ENCODE measurements at places on chromosomes 12 and 14.

- DNase-seq: no peak
Observed at GRCh38 chr14:74459289-74459946, 33.4 kb upstream of the SYNDIG1L start.

DNA sequence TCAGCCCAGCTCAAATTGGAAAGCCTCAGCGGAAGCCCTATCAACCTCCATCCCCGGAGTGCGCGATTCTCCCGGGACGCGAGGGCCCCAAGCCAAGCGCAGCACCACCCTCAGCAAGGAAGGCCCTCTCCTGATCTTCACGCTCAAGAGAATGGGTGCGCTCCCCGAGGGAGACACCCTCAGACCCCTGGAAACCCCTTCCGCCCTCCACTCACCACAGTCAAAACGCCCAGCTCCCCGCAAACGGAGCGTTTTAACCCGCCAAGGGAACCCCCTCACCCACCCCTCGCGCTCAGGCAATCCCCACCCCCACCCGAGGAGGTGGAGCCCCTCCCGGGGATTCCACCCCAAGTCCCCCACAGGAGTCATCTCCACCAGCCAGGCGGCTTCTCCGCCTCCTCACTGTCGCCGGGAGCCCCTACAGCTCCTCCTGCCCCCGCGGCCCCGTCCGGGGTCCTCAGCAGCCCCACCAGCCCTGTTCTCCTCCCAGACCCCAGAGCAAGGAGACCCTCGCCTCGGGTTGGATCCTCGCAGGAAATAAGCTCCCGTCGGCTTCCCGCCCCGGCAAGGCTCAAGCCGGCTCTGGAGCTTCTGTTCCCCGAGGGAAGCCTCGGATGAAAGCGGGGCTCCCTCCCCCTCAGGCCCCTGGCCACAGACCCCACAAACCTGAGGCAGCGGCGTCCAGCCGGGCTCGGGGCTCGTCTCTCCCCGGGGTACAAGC is 507 bp downstream of the BAZ2A start:
- DNase-seq: no peak

- DNase-seq: no peak
Observed at GRCh38 chr12:65152596-65152995, 16.8 kb upstream of the LEMD3 start.

DNA sequence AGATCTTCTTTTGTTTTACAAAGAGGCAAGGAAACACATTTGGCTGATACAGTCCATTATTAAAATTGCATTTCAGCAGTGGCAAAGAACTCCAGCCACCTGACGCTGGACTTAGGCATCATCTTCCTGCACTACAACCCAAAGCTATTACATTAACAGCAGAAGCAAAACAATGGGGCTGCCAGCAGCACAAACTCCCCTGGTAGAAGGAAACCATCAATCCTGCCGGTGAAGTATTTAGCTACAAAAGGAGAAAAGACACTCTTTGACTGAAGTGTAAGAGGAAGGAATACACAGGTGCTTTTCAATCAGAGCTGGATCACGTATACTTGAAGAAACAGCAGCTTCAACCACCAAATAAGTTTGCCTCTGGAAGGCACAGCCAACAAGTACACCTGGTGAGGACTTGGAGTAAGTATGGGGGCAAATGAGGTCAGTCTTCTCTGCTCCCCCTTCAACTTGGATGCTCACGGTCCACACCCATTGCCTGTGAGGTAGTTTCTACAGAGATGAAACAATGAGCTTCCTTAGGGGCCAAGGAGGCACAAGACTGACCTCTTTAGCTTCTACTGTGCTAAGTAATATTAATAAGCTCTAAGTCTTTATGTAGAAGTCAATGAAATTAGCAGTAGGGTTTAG is 125.9 kb upstream of the FOXN3 start:
- DNase-seq: no peak

DNA sequence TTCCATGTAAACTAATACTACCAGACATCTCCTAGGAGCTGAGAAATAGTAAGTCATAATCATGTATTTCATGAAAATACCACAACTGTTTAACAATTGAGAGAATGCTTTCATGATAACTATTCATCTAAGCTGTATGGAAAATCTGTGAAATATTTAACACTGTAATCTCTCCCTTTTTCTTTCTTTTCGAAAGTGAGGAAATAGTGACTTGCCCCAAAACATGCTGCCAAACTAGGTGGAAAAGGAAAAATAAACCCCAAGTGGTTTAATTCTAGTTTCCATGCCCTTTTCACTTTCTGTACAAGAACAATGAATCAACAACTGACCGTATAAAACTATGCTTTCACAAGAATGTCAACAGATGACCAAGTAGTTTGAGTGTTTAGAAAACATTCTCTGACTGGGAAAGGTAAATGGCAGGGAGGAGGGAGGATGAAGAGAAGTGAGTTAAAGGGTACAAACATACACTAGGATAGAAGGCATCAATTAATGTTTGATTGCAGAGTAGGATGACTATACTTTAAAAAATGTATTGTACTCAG is 147.5 kb upstream of the AVPR1A start:
- no peak for DNase-seq

DNA sequence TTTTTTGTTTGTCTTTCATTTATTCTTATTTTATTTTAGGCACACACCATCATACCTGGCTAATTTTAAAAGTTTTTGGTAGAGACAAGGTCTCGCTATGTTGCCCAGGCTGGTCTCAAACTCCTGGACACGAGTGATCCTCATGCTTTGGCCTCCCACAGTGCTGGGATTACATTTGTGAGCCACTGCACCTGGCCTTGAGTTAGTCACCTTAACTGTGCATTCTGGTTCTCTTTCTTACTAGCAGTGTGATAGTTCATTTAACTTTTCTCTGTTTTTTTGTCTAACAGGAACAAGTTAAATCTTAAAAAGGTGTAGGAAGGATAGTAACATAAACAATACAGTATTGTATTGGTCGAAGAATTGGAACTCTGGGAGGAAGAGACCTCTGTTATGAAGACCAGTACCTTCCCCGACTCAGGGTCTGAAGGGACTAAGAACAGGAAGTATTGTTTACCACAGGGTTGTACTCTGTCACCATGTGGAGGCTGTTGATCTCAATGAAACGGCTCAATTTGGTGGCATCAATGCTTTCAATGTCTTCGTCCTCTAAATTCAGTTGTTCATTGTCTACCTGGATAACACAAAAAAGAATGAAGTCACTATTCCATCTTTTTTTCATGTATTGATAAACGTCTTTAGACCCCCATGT is 17.7 kb downstream of the ERP27 start:
- no peak for DNase-seq

GRCh38 chr14:42319996-42320395 is 713.3 kb downstream of the LRFN5 start:
- no peak for DNase-seq

DNA sequence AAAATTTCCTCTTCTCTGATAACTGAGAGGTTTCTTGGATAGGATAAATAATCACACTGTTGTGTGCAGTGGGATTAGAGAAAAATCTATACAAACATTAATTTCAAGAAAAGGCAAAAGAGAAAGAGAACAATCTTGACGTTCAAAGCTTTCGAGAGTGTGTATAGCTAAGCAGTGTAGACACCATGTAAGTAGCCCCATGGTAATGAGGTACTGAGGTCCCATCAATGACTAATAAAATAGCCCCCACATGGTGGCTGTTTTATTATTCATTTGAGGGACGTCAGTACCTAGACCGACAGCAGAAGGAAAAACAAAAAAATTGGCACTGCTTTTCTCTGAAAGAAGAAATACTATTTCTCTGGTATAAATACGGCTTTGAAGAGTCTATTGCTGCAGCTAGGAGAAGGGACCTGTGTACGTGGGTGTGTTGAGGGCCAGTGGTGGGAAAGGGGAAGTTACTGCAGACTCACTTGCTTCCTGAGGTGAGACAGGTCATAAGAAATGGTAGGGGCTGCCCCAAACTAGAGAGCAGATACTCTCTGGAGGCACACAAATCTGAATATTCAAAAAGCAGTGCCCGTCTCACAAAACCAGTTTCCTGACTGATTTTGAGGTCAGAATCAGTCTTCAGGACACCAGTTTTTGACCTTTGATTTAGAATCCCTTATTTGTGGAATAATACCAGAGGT is 339.8 kb downstream of the EMP1 start:
- no peak for DNase-seq

DNA sequence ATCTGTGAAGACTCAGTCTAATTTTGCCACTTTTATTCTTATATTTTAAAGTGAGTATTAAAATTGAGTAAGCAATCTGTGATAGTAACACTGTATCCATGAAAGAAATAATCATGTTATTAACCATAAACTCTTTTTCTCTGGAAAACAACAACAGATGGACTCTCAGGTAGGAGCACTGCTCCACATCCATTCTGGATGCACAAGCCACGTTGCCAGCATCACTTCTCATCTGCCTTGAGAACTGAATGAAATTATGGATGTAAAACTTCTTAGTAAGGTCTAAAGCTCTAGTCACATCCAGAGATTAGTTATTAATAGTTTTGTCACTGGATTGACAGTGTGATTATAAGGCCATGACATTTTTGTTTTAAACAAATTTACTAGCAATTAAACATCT is 489.1 kb upstream of the SYT1 start:
- DNase-seq: peak; percentile 71

- DNase-seq: no peak
Observed at GRCh38 chr12:54021432-54022013, 6.7 kb upstream of the HOXC6 start.

GRCh38 chr12:85281636-85282312 is 1.8 kb downstream of the ALX1 start:
- DNase-seq: no peak

DNA sequence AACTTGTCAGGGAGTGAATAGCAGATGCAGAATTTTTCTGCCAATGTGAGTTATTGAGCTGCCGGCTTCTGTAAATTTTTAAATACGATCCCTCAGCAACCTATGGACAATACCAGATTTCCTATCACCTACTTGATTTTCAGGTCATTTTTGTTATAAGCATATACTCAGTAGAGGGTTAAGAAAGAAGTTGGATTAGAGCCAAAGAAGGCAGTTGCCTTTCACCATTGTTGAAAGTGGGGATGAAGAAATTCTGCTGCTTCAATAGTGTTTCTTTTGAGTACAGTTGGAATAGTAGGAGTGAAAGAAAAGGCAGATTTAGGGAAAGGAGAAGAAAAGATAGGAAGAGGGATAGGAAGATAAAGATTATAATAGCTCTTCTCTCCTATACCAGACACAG is 197.1 kb downstream of the ATP23 start:
- no peak for DNase-seq

GRCh38 chr12:2395354-2395977 is 342.7 kb downstream of the CACNA1C start:
- peak; percentile 30 for DNase-seq

DNA sequence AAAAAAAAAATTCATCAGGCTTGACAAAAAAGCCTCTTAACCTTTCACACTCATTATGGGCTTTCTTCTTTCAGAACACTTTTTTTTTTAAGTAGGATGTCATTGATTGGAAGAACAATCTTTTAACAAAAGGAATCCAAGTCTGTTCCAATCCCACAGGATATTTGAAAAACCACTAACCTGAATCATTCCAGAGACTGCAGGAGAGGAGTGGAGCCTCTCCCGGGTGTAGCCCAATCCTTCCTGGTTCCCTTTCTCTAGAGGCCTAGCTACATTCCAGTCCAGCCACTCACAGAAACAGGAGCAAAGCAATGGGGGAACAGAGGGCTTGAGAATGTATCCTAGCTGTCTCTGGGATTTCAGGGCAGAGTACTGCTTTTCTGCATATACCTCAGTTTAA is 4.3 kb downstream of the MFAP5 start:
- no peak for DNase-seq

GRCh38 chr12:117036547-117036946 is 62.7 kb downstream of the TESC start:
- DNase-seq: no peak

- no peak for DNase-seq
Observed at GRCh38 chr12:73180734-73181133, 908.6 kb downstream of the TRHDE start.

DNA sequence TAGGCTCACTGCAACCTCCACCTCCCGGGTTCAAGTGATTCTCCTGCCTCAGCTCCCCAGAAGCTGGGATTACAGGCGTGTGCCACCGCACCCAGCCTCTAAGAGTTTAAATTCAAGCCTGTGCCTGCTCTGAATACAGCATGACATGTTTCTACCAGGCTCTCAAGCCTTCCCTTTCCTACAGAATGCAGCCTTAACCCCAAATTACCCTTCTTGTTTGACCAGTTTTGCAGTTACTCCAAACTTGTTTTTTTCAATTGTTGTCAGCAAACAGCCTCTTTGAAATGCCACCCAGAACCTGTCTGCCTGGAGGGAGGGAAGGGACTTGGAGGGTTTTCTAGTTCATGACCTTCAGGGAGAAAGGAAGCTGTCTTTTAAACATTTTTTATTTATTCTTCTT is 15.4 kb downstream of the GLTP start:
- no peak for DNase-seq

DNA sequence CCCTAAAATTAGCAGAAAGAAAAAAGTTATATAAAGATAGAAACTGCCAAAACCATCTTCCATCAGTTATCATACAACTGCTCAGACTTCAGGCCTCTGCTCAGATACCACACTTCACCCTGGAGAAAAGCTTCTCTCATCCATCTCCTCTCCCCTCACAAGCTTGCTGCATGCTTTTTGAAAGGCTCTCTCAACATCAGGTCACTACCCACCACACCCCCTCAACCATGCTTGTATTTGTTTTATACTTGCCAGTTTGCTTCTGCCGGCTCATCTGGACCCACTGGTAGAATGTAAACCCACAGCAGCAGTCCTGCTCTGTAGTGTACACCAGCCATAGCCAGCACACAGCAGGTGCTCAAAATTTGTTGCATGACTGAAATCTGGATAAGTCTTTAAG is 8.8 kb downstream of the PPP1CC start:
- DNase-seq: no peak

All from cerebellum (tissue), 4 donors.